ENCODE measurements at places on chromosomes 5 and 9.

DNA sequence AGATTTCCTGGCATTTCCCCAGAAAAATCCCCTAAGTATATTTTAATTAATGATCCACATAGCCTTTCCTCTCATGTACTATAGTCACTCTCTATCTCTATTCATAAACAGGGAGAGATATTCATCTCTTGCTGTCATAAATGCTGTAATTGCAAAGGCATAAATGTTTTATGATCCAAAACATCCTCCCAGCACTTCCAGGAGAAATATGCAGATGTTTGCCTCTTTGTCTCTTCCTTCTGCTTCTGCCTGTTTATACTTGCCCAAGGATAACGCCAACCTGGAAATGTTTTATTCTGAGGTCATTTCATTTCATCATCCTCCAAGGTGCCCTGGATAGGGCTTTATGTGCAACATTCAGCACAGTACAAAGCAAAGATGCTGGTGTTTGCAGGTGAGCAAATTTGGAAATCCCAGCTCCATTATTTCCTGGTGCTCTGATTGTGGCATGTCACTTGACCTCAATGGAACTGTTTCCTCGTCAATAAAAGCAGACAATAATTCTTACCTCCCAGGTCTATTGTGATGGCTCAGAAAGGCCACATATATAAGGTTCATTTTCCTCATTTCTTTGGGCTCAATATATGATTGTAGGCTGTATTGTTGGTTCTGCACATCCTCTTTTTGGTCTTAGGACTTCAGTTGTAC, 6.9 kb downstream of the TNFSF15 start:
- peak; percentile 47 for DNase-seq

DNA sequence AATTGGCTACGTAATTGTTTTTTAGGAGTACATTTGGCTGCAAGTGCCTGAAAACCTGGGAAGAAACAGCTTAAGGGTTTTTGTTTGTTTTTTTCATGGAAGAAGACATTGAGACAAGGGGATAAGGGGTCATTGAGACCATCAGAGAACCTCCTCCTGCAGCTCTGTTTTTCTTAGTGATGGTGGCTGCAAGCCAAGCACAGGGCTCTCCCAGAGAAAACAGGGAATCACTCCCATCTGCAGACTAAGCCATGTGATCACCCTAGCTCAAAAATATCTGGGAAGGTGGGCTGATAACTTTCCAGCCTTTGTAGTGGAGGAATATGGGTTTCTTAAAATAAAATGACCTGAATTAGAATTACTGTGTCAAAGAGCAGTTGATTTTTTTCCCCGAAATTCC, 25.1 kb downstream of the PALM2AKAP2 start:
- DNase-seq = no peak

DNA sequence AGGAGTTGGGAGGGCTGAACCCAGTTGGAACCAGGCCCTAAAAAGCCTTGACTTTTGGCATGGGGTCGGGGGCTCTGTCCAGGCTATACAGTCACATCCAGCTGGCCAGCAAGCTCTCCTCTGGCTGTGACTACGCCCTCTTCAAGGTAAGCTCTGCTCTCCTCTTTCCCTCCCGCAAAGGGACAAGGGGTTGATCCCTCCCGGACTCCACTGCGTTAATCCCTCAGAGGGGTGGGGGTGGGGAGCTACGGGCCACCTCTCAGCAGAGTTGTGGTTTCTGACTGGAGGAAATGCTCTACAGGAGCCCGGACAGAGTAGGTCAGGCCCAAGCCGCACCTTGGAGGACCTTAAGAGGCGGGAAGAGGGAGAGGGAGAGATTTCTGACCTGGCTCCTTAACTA, 3.0 kb upstream of the TSPAN17 start:
- DNase-seq = no peak

DNA sequence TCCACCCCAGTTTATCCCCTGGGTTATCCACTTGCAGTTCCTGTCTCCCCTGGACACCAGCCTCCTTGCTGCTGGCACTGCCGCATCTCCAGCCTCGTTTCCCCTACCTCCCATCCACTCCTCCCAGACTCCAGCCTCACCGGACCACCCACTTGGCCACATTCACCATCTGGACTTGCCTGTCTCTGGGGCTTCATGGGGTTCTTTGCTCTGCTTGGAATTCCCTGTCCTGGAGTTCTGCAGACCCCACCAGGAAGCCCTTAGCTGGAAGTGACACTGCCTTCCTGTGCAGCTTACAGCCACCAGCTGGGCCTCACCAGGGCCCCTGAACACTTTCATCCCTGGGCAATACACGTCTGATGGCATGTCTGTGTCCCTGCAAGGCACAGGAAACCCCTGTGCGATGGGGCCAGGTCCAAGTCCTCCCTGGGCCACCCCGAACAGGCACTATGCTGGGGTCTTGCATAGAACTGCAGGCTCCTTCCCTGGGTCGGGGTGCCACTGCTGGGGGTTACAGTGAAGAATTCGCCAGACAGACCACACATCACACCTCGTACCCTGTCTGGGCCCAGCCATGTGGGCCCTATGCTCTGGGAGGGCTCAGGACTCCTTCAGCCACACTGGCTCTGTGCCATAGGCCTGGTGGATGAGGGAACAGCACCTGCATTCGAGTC, 3.0 kb downstream of the FLT4 start:
- DNase-seq = no peak

DNA sequence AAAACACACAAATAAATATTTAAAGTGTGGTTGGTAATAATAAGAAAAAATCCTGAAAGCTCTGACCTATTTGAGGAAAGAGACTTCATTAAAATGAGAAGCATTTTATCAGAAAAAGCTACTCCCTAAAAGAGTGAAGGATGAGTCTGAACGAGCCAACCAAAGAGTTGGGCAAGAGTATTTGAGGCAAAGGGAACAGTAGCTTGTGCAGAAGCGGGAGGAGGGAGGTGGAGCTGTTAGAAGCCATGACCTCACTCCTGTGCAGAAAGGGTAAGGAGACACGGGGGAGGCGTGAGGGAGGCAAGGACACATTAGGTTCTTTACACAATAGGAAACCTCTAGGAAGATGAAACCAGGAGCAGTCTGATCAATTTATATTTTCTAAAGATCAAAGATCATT, 29.4 kb downstream of the SH3RF2 start:
- no peak for DNase-seq

GRCh38 chr5:43649256-43649655, 46.3 kb downstream of the NNT start:
- no peak for DNase-seq

DNA sequence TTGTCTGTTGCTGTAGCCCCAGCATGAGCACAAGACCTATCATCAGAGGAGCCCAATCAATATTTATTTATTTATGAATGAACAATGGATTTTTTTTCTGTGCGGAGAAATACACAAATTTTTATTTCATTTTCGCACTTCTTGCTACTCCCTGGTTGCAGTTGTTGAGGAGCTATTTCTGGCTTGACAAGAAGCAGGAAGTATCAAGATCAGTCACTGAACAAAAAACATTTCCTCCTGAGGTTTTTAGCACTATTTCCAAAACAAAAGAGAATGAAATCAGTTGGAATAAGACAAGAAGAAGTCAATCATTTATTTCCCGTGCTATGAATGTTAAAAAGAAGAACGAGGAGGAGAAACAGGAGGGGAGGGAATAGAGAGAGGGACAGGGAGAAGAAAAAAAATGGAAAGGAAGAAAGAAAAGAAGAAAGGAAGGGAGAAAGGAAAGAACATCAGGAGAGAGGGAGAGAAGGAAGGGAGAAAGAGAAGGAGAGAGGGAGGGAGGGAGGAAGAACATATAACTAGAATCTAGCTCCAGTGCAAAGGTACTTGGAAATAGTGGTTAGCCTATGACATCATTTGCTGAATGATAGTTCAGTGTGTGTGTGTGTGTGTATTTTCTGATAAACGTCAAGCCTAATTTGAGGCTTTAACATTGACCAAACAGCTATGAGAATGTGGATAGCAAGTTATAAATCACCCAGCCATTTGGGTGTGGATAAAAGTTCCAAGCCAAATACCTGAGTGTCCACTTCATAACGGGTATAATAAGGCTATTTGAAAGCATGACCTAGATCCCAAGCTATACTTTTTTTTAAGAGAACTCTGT, 586.0 kb downstream of the EBF1 start:
- no peak for DNase-seq

- peak; percentile 30 for DNase-seq
These were observed 111.1 kb downstream of the SGCD start for GRCh38 chr5:156438076-156438475.

DNA sequence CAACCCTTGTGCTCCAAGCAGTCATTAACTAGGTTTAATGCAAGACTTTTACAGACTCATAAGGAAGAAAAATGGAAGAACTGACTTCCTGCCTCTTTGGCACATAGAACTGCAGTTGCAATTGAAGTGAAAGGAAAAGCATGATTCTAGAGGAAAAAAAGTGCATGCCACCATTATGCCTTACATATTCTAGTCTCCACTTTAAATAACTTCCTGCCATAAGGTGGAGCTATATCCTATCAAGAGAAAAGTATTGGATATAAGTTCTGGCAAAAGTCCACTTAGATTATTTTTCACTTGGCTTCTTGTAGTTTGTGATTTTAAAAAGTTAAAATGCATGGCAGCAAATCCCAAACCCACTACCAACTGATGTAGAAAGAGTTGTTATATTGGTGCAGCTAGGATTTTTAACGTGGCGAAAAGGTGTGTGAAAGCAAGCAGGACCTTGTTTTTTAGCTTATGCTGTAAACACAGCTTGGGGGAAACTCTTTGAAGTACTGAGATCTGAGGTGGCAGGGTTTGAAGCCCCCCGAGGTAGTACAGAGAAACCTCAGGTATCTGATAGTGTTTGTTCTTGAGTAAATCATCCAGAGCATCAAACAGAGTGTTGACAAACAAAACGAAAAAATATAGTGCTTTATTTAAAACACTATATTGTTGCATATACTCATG, 117.9 kb downstream of the ANXA1 start:
- DNase-seq = peak; percentile 8

- DNase-seq = no peak
These were observed 732 bp upstream of the SMIM15 start for GRCh38 chr5:61162832-61163567.

- DNase-seq = no peak
These were observed 52.1 kb upstream of the PAPPA start for GRCh38 chr9:116101516-116101915.

- no peak for DNase-seq
These were observed 182.5 kb downstream of the GAS1 start for GRCh38 chr9:86764671-86765343.

DNA sequence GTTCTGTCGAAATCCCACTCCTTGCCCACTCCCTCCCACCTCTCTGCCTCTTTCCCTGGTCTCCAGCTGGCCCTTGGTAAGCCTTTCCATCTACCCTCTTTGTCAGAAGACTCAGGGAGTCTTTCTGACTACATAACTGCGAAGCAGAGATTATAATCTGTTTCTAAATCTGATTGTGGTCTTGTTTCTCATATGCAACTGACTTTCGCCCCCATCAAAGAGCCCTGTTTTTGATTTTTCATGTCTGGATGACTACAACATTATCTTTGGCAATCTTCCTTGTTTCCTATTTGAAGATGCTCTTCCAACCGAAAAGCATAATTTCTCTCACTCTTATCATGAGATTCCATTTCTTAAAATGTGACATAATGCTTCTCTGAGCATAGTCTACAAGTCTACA, 218.2 kb upstream of the ADAMTSL1 start:
- DNase-seq = no peak

DNA sequence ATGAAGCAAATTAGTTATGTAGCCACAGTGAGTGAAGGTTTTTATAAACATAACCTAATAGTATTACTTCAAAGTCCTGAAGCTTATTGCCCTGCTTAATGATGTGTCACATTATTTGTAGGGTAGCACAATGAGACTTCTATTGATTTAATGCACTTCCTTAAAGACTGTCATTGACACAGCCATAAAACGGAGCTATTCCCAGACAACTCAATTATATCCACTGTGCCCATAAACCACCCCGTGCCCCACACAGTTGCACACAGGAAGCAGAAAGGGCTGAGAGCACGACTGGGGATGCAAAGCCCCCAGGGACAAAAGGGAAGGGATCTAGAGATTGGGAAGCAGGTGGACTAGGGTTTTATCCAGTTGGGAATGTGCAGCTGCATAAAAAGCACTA, 37.0 kb downstream of the TRIM32 start:
- DNase-seq = no peak

DNA sequence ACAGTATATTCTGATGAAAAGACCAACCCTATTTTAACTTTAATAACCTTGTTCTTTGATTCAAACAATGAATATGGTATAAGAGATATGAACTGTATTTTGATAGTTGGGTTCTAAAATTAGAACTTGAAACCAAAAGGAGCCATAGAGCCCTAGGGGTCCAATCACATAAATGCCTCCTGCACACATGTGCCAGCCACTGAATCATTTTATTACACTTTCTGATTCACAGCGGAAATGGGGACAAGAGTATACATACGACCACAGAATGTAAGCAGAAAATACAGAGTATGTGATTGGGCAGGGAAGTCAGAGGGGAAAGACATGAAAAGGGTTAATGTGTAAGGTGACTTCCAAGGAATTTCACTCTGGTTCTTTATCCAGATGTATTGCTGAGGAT, 1000.2 kb downstream of the NR2F1-AS1 start:
- DNase-seq = no peak

DNA sequence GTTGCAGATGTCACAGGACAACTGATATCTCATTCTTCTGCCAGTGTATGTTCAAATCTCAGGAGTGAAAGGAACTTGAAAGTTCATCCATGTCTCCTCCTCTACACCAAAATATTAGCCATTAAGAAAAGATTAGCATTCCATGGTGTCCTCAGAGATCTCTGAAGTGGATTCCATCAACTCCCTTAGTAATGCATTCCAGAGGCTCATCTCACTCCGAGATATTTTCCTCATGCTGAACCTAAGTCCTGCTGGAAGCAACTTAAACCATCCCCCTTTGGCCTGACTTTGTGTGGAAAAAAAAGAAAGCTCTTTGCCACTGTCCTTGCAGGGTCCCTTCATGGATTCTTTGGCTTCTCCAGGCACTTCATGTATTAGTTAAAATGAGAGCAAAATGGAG, 155.7 kb upstream of the ZNF462 start:
- no peak for DNase-seq

DNA sequence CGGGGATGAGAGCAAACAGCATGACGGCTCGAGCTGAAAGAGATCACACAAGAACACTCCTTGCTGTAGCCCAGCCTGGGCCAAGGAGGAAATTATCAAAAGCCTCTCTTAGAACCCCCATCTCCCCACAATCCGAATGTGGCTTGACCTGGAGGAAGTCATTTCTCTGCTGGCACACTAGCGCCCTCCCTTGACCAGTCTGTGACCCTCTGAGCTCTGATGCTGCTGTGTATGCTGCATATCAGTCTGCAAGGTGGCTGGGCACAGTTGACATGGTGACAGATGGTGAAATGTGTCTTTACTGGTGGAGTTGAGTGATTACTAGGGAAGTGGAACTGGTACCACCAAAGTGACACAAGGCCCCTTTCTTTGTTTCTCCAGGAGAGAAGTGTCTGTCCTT, 3.3 kb downstream of the SLC46A2 start:
- no peak for DNase-seq

DNA sequence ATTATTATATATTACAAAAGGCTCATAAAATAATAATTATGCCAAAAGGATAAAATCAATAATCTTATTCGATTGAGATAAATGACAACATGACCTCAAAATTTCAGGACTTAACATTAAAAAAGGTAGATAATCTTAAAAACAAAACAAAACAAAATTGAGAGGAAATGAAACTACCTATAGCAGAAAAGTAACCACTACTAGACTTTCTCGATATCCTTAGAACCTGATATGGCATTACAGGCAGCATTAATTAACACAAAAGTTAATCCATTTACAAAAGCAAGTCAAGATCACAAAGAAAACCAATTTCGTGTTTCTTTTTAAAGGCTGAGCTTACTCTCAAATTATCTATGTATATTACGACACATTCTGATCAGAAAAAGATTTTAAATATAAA, 29.9 kb downstream of the TMEM161B start:
- no peak for DNase-seq

GRCh38 chr9:92492781-92493401, 10.6 kb upstream of the ASPN start:
- DNase-seq = no peak
